CD8-positive, alpha-beta T cell (primary cell): ENCODE measurements at places on chromosomes 1 and 21. TPM values are rescaled to one million over a fixed set of nuclear protein-coding genes. Genes with fewer than 3 reads are reported as not detected.

The TXNDC12 gene
- total RNA-seq: 15.2 TPM

The EXO5 gene
- total RNA-seq: 7.6 TPM

The ASCL5 gene
- total RNA-seq: 0.73 TPM

The PCP4 gene
- total RNA-seq: not detected

The ADPRS gene
- 26.2 TPM for total RNA-seq
